ENCODE measurements at places on chromosomes 2 and 18.

DNA sequence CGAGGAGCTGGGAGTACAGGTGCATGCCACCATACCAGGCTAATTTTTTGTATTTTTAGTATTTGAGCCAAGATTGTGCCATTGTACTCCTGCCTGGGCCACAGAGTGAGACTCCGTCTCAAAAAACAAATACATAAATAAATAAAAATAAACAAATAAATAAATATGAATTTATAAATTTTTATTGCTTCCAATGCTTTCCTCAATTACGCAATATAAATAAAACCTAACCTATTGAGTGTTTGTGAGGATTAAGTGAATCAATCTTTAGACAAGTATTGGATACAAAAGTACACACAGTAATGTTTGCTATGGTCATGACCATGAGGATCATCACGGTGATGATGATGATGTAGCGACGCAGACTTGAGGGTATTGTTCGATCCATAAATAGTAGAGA is 257.4 kb downstream of the ASXL3 start:
- no peak for DNase-seq

GRCh38 chr2:193824474-193824873 is 1629.7 kb upstream of the TMEFF2 start:
- no peak for DNase-seq

DNA sequence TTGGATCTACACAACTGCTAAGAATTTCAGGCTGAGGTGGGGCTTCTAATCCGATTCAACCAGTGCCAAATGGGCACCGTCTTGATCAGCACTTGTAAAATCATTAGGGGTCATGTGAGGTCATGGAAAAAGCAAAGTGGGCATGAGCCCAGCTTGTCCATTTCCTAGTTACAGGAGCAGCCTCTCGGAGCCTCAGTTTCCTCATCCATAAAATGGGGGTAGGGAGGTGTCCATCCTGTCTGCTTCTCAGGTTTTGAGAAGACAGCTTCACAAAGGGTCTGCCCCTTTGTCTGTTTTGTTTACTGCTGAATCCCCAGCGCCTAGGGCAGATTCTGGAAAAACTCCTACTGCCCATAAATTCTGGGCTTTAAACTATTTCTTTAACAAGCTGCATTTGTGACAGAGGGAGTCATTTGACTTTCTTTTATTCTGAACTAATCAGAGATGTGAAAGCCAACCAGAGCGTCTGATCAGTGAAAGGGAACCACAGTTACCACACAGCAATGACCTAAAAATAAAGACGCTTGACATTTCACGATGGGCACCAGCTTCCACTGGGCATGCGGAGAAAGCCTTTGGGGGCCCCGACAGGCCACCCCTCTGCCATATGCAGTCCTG is 38.9 kb downstream of the DNMT3A start:
- no peak for DNase-seq

DNA sequence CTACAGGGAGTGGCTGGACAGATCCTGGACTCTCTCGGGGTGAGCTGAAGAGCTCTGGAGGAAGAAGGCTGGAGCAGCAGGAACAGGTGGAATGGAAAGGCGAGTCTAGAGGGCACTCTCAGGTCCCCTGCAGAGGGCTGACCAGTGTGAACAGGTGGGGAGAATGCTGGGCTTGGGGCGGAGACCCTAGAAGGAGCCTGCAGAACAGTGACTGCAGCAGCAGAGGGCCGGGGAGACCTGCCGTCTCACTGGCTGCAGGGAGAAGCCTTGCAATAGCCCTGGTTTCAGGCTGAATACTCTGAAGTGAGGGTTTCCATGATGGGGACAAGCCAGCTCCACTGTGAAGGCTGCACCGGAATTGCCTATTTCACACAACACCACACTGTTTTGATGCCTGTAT is 626.7 kb upstream of the SALL3 start:
- no peak for DNase-seq

DNA sequence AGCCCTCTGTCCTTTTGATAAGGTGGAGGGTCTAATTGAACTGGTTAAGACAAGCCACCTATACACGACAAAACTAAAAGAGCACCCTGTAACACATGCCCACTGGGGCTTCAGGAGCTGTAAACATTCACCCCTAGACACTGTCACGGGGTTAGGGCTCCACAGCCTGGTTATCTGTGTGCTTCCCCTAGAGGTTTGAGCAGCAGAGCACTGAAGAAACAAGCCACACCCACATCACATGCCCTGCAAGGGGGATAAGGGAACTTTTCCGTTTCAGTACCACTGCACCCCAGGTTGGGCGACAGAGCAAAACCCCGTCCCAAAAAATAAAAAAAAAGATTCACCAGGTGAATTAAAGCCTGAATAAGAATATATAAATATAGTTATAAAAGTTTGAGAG is 913.7 kb upstream of the ACVR2A start:
- DNase-seq: no peak

DNA sequence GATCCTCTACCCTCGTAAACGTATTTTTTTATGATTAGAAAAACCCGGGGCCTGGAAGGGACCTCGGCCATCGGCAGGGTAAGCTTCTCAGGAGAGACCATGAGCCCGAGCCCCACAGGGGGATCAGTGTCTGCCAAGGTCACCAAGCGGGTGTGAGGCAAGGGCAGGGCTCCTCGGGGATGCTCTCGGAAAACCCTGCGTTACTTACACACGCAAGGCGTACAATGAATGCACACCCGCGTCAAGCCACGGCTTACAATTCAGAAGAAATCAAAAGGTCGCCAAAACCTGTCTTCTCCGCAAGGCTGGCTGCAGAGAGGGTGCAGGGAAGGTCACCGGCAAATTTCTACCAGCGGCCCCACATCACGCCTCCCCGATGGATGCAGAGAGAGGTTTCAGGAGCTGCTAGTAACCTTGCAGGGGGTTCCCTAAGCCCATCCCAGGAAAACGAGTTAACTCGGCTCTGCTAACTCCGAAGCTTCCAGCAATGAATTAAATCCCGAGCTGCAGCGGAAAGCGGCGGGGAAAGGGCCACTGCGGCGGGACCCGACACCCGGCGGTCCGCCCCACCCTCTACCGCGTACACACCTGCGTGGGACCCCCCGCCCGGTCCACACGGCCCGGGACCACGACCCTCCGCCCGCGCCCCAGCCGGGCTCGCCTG is 638 bp downstream of the ST3GAL5 start:
- DNase-seq: peak; percentile 33

DNA sequence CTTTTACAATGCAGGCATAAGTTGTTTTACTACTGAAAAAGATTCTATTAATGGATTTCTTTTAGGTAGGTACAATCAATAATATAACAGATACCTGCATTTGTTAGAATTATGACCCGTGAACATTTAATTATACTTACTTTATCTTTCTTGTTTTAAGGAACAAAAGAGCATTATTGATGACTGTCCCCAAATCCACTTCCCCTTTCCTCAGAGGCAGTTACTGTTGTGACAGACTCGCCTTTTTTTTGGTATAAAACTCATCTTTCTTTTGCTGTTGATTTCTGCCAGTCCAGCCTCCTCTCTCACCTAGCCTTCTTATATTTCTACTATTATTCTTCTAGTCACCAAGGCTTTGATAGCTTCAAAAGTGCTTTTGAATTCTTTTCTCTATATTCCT is 12.1 kb downstream of the ACTR3 start:
- no peak for DNase-seq

- no peak for DNase-seq
Measured at GRCh38 chr2:148255929-148256328, 235.0 kb downstream of the MBD5 start.

- DNase-seq: no peak
Measured at GRCh38 chr18:48968412-48969215, 17.8 kb upstream of the SMAD7 start.

GRCh38 chr2:107323946-107324565 is 438.1 kb upstream of the ST6GAL2 start:
- peak; percentile 50 for DNase-seq

- DNase-seq: no peak
Measured at GRCh38 chr2:146295080-146295670, 1549.7 kb upstream of the ACVR2A start.
